ENCODE measurements at places on chromosomes 6 and 20.

GRCh38 chr20:49867453-49868215 lies 47.7 kb downstream of the SPATA2 start:
- DNase-seq = no peak

DNA sequence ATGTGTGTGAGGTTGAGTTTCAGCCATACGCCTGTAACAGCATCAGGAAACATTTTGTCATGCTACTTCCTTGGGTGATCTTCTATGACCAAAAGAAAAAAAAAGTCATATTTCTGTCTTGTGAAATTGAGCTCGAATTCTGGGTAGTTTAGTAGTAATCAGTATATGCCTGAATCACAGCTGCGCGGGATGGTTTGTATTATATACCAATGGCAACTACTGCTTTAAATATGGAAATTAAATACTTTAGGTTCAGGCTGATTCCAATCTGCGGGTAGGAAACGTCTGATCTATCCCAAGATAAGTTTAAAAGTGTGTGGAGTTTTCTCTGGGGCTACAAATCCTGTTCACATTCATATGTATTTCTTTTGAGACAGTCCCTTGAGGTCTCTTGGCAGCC lies 115.6 kb upstream of the FERMT1 start:
- no peak for DNase-seq

DNA sequence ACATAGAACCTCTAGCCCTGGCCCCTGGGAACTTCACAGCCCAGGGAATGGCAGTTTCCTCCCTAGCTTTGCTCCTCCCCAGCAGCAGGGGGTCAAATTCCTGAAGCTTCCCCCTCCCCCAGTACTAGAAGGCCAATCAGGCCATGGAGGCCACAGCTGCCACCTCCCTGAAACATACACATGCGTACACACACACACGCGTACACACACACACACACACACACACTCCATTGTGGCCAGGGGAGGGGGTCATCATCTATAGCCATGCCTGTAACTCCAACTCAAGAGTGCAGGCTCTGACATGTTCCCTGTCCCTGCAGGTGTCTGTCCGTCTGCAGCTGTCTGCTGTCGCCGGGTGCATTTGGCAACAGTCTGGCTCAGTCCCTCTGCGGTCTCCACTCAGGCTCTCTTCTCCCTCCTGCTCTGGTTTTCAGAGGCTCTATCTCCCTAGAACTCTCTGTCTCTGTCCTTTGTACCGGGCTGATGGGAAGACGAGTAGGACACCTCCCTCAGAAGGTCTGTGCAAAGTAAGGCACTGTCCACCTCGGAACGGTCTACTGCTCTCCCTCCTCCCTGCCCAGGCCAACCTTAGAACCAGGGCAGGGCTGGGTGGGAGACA lies 1.4 kb downstream of the LRFN2 start:
- DNase-seq = no peak

DNA sequence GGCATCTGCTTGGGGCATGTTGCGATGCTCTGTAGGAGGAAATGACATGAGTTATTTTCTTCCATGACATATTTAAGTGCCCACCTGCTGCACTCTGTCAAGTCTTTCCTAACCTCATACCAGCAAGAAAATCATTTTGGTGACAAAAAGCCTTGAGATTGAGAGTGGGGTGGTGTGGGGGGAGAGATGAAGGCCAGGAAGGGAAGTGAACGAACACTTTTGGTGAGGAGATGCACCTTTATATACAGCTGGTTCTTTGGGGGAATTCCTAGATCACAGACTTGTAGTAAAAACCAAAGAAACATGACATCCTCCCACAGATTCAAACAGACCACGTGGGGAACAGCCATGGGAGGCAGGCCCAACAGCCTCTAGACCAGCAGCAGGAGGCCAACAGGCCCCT lies 26.1 kb downstream of the NCOA5 start:
- DNase-seq = no peak

GRCh38 chr6:83057705-83058321 lies 7.8 kb downstream of the UBE3D start:
- no peak for DNase-seq

DNA sequence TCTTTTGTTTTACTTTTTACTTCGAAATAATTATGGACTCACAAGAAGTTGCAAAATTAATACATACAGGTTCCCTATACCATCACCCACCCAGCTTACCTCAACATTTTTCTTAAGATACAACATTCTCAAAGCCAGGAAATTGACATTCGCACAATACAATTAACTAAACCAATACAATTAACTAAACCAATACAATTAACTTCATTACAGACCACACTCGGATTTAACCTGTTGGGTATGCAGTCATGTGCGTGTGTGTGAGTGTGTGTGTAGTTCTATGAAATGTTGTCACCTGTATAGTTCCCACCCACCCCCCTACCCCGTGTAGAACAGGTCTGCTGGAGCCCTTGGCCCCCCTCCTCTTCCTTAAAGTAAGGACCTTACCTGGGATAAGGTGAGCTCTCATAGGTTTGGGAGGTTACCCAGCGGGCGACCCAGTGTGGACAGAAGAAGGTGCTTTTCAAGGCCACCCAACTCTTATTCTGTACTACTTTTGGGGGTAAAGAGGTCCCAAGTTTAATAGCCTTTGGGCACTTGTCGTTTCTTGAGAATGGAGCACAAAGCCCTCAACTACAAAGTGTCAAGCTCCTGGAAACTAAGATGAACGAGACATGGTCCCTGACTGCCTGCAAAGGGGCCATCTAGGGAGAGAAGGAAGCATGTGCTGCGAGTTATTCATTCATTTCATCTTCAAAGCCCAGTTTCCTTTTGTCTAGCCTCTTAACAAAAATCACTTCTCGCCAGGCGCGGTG lies 544 bp upstream of the STK38 start:
- DNase-seq = no peak

GRCh38 chr6:42354702-42355101 lies 97.0 kb downstream of the TRERF1 start:
- no peak for DNase-seq

GRCh38 chr20:12058216-12058615 lies 140.5 kb downstream of the BTBD3 start:
- DNase-seq = no peak

GRCh38 chr6:16043171-16044135 lies 85.4 kb upstream of the MYLIP start:
- no peak for DNase-seq

- DNase-seq = no peak
Measured at GRCh38 chr20:53157443-53158408, 185.6 kb downstream of the TSHZ2 start.

DNA sequence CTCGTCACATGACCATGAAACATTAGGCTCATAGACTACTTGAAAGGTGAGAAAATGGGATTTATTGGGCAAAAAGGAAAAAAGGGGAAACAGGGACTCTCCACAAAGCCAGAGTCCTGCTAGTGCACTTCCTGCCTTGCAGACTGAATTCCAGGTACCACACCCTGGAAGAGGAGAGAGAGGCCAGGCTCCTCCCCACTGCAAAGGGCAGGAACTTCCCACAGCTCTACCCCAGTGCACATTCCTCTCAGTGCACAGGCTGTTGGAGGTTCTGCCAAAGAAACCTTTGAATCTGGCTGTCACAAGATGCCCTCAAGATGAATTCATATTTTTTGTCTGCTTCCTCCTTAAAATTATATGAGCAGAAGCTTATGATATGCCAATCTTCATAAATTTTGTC lies 920.4 kb upstream of the GJE1 start:
- DNase-seq = no peak

DNA sequence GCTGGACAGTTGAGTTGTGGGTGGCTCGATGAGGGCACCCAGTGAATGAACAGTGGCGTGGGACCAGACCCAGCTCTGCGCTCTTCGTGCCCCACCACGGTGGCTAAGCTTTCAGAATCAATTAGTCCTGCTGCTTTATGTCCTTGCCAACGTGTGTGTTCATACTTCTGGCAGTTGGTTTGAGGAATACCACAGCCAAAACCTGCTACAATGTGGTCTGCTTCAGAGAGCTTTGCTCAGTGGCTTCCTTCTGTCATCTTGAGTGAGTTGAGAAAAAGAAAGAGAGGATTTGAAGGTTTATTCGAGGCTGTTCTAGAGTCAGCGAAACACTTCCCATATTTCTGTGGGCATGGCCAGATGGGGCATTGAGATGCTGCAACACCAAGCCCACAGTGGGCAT lies 39.5 kb upstream of the SLC22A2 start:
- no peak for DNase-seq

DNA sequence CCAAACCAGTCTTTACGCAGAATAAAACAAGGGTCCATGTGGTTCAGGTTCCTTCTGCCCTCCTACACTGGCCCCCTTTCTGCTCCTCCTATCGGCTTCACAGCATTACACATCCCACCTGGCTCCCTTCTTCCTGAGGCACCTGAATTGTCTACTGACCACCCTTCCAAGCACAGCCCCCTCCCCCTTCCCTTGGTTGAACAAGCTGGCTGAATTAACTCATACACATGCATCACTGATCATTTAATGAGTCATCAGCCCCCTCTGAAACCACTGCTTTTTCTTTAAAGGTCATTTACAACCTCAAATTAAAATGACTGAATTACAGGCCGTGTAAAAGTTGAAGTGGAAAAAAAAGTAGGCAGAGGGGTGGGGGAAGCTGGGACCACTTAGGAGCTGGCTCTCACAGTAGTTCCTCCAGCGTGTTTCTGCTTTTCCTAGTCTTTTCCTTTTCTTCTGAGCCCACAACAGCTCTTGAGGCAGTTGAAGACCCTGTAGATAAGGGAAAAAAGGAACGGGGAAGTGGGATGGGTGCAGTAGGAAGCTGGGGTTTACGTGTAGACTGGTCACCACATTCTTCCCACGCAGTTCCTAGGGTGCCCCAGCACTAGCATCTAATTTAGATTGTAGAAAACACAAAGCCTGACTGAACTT lies 67.6 kb downstream of the FYN start:
- DNase-seq = no peak

DNA sequence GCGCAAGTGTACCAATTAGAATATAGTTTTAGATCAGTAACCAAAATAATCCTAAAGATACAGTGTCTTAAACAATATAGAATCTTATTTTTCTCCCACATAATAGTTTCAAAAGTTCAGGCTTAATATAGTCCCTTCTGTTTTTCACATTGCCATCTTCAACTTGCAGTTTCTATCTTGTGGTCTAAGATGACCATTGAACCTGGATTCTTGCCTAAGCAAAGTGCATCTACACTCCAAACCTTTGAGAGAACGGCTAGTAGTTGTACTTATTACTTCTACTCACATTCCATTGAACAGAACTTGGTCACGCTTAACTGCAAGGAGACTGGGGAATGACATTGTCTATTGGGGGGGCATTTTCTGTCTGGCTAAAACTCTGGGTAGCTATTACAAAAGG lies 373.0 kb downstream of the LMBRD1 start:
- no peak for DNase-seq

GRCh38 chr20:8131598-8132483 lies at the start of gene PLCB1:
Gene PLCB1, plus strand, starts transcription at chr20:8132266. Its CDS starts 386 bp downstream, at chr20:8132652.
- DNase-seq = peak; percentile 10

DNA sequence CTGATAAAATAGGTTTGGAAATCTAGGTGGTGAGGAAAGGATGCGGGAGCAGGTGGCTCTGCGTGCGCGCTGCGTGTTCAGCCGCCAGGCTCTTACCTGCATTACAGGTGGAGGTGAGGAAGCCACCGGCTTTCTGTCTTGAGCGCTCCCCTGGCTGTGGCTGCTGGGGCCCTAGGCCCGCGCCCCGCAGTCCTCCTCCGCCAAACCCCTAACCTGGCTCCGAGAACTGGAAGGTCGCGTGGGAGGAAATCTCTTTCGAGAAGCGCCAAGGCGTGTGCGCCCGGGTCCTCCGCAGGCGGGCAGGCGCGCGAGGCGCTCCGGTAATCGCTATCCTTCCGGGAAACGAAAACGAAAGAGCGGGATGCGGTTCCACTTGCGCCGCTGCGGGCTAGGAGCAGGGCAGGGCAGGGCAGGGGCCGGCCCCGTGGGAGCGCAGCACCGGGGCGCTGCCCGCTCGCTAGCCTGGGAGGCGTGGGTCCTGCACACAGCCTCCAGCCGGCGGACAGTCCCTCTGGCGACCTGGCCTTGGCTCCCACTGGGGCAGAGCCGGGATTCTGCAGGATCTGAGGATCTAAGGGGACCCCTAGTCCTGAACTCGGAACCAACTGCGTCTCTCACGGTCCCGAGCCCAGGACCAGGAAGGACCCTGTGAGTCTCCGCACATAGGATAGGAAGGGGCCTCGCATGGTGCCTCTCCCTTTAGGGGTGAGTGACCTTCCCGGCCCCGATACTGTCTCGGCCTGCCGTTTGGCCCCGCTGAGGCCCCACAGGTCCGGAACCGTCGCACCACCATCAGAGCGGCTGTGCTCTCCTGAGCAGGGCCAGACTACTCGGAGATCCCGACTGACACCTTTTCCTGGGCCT lies at the start of gene ETV7:
ETV7 (minus strand) TSS at position 230 of the 864 bp plus-strand sequence; CDS start at position 102, 128 bp downstream.
- no peak for DNase-seq

DNA sequence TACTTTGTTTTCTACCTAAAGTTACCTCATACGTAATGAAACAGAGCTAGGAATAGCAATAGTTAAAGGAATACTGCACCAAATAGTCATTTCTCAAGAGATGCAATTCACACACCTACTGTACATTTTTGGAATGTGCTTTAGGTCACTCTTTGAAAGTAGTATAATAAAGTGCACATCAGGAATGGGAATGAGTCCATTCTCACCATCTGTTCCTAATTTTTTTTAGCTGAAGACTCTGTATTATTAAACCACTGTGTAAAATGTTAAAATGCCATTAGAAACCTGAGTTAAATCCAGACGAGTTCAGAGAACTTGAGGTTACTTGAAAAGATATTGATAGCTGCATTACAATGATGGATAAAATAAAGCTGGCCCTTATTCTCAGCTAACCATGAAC lies 51.9 kb upstream of the EPHA7 start:
- DNase-seq = no peak

- DNase-seq = no peak
Measured at GRCh38 chr6:31687321-31687720, 6.5 kb upstream of the LY6G5C start.

DNA sequence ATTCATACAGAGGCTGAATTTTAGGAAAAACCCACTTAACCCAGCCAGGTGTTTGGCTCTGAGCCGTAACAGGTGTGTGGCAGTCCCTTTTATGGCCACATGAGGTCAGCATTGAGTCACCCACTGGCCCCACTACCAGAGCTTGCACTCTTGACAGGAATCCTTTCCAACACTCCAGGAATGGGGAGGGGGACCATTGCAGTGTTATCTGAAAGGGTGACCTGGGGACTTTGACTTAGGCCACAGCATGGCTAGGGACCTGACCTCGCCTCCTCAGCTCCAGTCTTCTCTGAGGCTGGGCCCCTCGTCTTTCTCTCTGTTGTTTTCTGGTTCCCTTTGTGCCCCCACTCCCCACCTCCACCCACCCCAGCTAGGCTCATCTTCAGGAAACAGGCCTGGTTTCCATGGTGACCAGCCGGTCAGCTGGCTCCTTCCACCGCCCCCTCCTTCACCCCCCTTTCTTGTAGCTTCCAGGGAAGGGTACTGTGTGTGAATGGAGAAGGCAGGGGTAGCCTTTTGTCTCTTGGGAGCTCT lies 2.1 kb upstream of the TMEM151B start:
- no peak for DNase-seq

- no peak for DNase-seq
Measured at GRCh38 chr6:71228461-71229041, 60.1 kb upstream of the OGFRL1 start.

GRCh38 chr6:4942673-4943009 lies 61.2 kb downstream of the RPP40 start:
- no peak for DNase-seq

GRCh38 chr6:24719125-24719971 lies at the start of gene C6orf62:
Gene C6orf62, minus strand, starts transcription at chr6:24719154. Its CDS starts 486 bp downstream, at chr6:24718668.
- no peak for DNase-seq

GRCh38 chr6:34583861-34584604 lies 27.9 kb upstream of the SPDEF start:
- no peak for DNase-seq
